Breast epithelium (tissue), 4 donors: ENCODE measurements at places on chromosomes 3 and 15. TPM values are rescaled to one million over a fixed set of nuclear protein-coding genes. Genes with fewer than 3 reads are reported as not detected.

The TRAK1 gene
- total RNA-seq, result 53.7 TPM

The SLC2A2 gene
- not detected for total RNA-seq

The ULK4 gene
- total RNA-seq, result 23.0 TPM

The CCDC9B gene
- 9.4 TPM for total RNA-seq

The BCL6 gene
- 281 TPM for total RNA-seq

The NPAP1 gene
- total RNA-seq, result not detected

The CAV3 gene
- total RNA-seq, result not detected

The ALG1L2 gene
- total RNA-seq, result 1.3 TPM

The DGKG gene
- total RNA-seq, result 2.3 TPM

The NANOGP8 gene
- total RNA-seq, result 1.3 TPM

The TLR9 gene
- total RNA-seq, result 0.29 TPM

- peak; percentile 29 for DNase-seq
Measured at GRCh38 chr15:99138491-99138982, 33.7 kb downstream of the SYNM start.

- no peak for DNase-seq
Measured at GRCh38 chr3:192077795-192078497, 617.0 kb downstream of the PYDC2 start.

DNA sequence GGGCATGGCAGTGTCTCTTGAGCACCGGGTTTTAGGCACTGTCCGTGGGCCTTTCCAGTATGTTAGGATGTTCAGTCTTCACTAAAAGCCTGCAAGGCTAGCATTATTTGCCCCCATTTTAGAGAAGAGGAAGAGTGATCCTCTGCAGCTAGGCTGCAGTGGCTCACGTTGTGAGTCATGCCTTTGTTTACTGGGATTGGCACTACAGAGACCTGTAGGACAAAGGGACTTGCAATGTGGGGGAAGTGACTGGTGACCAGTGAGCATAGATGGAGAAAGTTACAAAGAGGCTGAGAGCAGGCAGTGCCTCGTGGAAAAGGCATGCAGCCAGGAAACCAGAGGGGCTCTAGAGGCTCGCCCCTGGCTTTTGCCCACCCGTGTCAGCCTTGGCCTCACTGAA is 26.8 kb upstream of the CPNE9 start:
- no peak for DNase-seq

- no peak for DNase-seq
Measured at GRCh38 chr15:100276506-100276905, 65.3 kb downstream of the ADAMTS17 start.

DNA sequence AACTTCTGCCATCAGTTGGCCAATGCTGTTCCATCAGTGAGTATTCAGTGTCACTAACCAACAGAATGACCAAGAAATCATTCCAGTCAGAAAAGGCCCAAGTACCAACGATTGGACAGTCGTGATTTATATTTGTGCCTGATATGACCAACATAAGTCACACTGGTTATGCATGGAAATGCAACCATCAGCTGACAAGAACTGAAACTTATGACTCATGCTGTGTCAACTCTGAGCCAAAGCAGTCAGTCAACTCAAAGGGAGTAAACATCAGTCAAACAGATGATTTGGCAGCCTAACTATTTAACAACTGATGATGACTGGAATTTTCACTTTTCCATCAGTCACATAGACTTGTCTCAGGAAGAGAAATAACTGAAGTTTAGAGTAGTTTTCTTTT is 142.4 kb downstream of the ANXA2 start:
- DNase-seq, result no peak

GRCh38 chr15:84836844-84837243 is 19.7 kb downstream of the ALPK3 start:
- DNase-seq, result no peak

GRCh38 chr3:159187232-159187631 is 385.4 kb downstream of the MFSD1 start:
- no peak for DNase-seq

DNA sequence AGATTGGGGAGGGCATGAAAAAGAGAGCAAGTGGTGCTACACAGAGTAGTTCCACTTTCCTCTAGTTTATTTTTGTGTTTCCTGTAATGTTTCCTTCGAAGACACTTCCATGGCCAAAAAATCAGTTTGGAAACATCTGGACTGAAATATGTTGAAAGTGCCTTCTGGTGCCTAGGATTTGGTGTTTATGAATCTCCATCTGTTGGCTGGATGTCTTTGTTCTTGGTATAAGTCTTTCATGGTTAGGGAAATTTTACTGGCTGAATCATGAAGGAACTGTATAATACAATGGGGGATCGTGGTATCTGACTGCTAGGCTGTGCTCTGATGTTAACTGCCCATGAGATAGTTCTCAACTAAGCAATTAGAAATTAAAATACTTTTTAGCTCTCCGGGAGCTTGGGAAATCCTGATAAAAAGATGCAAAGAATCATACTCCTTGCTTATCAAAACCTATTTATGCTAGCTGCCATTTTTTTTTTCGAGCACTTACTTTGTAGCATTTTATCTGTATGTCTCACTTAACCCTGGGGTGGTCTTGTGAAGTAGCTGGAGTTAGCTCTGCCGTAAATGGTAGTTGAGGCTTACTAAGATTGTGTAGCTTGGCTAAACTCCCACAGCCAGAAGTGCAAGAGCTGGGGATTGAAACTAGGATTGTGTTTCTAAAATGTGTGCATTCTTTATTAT is 21.9 kb downstream of the AKAP13 start:
- DNase-seq, result no peak

GRCh38 chr3:15815696-15816095 is 17.9 kb upstream of the ANKRD28 start:
- DNase-seq, result no peak

DNA sequence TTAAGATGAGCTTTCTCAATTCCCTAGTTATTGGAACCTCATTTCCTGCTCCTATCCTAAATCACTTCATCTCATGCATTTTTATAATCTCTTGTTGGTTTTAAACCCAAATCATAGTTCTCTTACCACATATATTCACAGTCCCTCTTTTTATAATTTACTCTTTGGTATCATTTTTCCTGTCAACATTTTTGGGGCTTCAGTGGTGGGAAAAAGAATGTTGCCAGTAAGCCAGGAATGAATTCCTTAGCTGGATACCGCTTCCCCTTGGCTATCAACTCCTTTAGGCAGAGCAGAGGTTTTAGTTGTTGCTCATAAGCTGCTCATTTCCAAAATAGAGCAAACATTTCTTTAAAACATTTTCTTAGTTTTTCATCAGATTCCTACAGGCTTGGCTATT is 112.3 kb downstream of the GALK2 start:
- no peak for DNase-seq

DNA sequence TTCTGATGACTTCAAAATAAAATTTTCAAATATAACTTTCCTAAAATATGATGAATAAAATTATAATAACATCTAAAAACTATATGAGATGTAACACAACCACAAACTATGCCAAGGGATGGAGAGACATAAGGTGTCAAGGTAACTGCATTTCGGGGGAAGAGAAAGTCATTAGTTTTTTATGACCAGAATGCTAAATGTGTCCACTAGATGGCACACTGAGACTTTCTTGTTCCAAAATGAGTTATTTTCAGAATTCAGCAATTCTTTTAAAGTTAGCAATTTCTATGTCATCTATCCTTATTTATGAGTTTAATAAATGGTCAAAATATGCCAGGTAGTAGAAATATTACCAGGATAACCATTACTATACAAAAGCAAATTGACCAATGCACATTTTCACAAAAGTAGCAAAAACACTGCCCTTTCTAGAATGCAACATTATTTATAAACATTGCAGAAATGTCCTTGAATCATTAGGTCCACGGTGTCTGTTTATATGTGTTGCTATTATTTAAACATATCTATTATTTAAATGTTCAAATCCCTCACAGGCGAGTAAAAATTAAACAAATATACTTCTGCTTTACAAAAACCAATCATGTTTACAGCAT is 374.2 kb downstream of the PLCL2 start:
- DNase-seq, result no peak

GRCh38 chr15:101171954-101172353 is 79.9 kb downstream of the CHSY1 start:
- DNase-seq, result no peak

GRCh38 chr15:70267879-70268278 is 170.2 kb upstream of the TLE3 start:
- no peak for DNase-seq

DNA sequence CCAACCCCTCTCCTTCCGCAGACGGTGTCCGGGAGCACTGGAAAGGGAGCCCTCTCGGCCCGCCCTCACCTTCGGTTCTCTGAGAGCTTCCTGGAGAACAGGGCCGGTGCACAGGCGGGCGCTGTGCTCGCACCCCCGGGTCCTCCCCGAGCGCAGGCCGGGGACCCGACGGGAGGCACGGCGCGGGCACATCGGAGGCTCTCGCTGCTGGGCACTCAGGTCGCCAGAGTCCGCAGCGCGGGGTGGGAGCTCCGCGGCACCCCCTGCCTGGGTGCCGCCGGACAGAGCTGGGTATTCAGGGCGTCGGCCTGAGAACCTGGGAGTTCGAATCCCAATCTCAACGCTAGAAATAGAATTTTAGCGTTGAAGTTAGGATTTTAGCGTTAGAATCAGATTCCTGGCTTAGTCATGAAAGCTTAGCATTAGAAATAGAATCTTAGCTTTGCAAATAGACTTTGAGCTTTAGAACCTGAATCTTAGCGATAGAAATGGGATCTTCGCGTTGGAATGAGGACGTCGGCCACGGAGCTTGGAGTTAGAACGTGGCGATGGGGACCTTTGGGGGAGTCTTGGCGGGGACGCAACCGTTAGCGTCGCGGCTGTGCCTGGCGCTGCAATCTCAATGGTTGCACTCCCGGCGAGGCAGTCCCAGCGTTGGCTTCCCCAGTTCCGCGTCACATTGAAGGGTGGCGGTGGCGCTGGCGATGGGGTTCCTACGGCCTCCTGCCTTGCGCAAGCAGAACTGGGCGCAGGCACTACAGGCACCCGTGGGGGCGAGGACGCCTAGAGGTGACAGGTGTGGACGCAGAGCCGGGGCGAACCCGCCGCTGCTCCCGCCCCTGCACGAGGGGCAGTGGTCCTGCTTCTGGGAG is 549 bp downstream of the TRH start:
- no peak for DNase-seq

DNA sequence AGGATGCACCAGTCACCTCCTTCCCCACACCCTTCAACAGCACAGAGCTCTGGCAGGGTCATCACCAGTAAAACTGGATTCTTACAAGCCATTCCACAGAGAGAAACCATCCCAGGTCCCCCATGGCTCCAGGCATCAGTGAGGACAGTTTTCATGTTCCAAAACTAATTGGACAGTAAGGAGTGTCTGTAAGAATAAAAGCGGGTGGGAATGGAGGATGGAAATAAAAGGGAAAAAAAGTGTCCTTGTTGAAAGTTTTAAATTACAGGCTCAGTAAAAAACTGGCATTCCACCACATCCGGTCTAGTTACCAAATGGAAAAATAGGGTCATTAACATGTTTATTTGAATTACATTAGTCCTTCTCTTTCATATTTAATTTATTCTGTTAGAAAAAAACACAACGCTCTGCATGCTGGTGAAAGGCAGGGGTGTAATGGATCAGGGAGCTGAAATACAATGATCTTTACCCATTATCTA is 117.4 kb downstream of the TIGIT start:
- no peak for DNase-seq

DNA sequence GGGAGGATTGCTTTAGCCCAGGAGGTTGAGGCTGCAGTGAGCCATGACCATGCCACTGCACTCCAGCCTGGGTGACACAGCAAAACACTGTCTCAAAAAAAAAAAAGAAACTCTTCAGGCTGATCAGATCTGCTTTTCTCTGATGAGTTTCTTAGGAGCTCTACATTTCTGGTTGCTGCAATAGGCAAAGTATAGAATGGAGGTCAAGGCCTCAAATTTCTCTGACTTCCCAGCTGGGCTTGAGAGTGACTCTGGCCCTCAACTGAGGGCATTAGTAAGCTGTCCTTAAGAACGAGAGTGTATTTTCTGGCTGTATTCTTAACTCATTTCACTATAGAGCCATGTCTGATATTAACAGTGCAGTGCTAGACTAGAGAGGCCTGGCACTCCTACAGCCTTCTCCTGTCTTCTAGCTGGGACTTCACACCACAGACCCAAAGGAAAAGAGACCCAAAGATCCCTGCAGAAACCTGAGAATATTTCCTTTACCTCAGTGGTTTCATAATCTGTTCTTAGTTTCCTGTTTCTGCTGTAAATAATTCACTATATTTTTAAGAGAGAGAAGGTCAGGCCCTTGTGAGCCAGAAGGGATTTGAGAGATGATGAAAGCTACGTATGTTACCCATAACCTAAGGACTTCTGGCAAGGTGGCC is 2.0 kb upstream of the NR1I2 start:
- no peak for DNase-seq

- no peak for DNase-seq
Measured at GRCh38 chr3:125679258-125679657, 84.0 kb upstream of the OSBPL11 start.

- DNase-seq, result no peak
Measured at GRCh38 chr15:94119298-94119811, 112.0 kb upstream of the MCTP2 start.

DNA sequence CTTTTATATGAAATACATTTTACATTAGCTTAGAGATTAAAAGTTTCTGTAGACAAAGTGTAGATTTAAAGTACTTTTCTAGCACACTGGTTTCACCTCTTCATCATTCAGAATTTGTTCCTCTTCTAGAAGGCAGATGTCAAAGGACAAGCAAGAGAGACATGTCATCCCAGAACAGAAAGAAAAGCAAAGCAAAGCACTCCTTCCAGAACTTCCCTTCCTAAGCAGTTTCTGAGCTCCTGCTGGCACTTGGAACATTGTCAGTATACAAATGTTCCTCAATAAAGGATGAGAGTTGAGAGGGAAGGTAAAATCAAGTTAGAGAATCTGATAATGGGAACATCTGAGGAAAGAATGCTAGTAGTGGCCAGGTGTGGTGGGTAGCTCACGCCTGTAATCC is 26.2 kb downstream of the TMOD3 start:
- no peak for DNase-seq

- no peak for DNase-seq
Measured at GRCh38 chr3:146524961-146525360, 19.4 kb downstream of the PLSCR1 start.

DNA sequence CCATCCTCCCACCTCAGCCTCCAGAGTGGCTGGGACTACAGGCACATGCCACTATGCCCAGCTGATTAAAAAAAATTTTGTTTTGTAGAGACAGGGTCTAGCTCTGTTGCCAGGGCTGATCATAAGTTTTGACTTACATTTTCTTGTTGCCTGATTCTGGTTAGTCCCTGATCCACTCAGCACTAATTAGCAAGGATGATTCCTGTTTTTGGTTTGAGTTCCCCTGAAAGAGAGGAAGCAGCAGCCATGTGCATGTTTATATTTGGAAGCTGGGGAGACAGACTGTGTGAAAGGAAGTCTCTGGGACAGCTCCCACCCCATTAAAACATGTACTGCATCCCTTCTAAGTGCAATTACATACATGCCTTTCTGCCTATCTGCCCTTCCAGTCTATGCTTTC is 3.6 kb upstream of the NCK1 start:
- DNase-seq, result no peak
